ENCODE measurements at places on chromosomes 7 and 10. TPM values are rescaled to one million over a fixed set of nuclear protein-coding genes. Genes with fewer than 3 reads are reported as not detected.

DNA sequence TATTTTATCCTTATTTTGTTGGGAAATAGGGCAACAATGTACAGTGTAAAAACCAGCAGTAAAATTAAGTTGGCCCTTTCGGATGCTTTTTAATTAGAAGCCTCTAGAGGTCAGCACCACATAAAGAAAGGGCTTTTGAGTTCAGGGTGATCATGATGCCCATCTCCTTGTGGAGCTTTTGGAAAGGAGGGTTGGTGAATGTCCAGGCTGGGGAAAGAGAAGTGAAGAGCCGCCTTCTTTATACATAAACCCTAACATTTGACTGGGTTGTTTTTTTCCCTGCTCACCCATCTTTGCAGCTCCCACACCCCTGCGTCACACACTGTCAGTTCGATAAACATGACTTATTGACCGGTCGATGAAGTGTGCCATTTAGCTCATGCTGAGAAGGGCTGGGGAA is 29.8 kb downstream of the MTURN start:
- DNase-seq: peak; percentile 79

GRCh38 chr7:1181640-1182039 is 21.6 kb upstream of the ZFAND2A start:
- no peak for DNase-seq

- DNase-seq: no peak
These were observed 22.1 kb downstream of the ANTXRL start for GRCh38 chr10:46308666-46309450.

DNA sequence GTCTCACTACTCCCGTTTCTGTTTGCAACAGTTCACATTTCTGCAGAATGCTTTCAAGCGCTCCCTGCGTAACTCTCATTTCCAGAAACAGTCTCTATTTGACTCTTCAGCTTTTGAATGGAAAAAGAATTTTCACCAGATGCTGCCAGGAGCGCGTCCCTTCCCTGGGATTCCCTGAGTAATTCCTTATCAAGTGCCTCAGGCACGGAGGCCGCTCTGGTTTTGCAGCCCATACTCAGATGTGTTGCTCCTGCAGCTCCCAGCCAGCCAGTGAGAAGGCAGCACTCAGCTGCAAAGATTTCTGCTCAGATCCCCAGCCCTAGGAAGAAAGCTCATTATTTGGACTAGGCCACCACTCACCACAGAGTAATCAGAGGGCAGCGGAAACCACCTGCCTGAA is 161.1 kb upstream of the CHST15 start:
- peak; percentile 86 for DNase-seq

- peak; percentile 73 for DNase-seq
These were observed 11.1 kb downstream of the CHST3 start for GRCh38 chr10:71975087-71975870.

DNA sequence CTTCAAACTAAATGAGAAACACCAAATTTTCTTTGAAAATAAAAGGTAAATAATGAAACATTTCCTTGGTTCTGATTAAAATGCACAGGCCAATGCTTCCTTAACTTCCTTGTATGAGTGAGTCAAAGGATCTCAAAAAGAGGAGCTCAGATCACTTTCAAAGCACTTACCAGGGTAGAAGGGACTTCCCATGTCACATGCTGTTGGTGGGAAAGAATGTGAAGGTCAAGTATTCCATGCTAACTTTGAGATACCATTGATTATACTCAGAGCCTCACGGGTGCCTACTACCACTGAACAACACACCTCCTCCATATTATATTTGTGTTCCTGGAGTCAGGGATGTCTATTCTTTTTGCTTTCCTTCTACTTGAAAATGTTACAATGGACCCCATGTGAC is 233.5 kb upstream of the KIAA1217 start:
- DNase-seq: no peak

DNA sequence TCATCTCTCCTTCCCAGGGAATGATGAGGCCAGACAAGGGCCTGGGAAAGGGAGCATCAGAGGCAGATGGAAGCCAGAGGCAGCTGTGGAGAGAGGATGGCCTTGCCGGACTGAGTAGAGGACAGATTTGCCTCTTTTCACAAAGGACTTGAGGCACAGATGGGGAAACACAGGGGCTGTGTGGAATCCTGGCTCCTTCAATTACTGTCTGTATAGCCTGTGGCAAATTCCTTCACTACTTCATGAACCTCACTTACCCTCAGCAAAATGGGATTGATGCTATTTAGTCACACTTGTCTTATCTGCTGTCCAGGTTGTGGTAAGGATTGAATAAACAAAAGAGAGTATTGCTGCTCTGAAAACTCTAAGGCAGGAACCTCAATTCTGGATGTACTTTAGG is 40.3 kb downstream of the SLC25A28 start:
- peak; percentile 65 for DNase-seq

GRCh38 chr7:140004672-140005071 is 58.1 kb downstream of the PARP12 start:
- no peak for DNase-seq

- peak; percentile 17 for DNase-seq
These were observed 229.5 kb upstream of the FZD1 start for GRCh38 chr7:91034459-91035368.

DNA sequence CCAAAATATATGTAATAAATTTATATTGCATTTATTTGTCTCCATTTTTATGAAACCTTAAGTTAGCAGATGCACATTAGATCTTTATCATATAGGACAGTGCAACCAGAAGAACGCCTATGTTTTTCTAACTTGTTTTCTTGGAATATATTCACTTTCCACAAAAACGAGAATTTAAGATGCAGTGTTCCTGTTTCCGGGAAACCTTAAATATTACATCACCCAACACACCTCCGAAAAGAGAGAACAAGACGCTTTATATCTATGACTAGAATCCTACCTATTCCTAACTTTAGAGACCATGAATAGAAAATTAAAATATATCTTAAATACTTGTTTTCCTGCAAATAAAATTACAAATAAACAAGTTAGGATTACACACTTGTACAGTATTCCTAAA is 1.9 kb downstream of the EZH2 start:
- no peak for DNase-seq

- DNase-seq: no peak
These were observed 70.3 kb downstream of the UNCX start for GRCh38 chr7:1302936-1303335.

- no peak for DNase-seq
These were observed 4.2 kb downstream of the STEAP4 start for GRCh38 chr7:88302486-88302885.

GRCh38 chr7:100720279-100720670 is at the start of gene EPO:
EPO (plus strand) TSS chr7:100720468; CDS start chr7:100720981, 513 bp downstream.
- DNase-seq: no peak

DNA sequence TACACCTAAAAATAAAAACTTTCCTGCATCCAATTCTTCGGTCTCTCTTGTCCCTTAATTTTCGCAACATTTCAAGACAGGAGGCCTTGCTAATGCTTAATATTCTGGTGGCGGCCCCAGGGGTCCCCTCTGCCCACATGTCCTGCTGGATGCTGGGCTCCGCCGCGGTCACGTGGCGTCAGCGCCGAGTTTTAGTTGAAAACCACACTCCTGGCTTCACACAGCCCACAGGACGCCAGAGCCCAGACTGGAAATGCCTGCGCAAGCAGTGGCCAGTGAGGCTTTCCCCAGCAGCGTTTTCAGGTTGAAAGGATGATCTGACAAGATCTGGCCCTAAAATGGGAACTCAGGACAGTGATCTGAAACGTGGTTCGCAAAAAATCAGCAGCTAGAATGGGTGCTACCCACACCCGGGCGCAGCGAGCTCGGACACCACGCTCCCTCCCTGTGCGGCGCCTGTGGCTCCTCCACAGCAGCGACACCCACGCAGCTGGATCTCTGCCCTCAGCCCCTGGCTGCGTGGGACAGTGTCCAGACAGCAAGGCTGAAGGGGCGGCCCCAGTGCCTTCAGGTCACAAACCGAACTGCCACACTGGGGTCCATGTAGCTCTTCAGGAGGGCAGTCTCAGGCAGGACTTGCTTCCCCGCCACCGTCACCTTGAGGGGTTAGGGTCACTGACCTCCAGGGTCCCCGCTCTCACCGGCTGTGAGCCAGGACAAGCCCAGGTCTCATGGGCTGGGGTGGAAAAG is 11.6 kb upstream of the CYREN start:
- no peak for DNase-seq

DNA sequence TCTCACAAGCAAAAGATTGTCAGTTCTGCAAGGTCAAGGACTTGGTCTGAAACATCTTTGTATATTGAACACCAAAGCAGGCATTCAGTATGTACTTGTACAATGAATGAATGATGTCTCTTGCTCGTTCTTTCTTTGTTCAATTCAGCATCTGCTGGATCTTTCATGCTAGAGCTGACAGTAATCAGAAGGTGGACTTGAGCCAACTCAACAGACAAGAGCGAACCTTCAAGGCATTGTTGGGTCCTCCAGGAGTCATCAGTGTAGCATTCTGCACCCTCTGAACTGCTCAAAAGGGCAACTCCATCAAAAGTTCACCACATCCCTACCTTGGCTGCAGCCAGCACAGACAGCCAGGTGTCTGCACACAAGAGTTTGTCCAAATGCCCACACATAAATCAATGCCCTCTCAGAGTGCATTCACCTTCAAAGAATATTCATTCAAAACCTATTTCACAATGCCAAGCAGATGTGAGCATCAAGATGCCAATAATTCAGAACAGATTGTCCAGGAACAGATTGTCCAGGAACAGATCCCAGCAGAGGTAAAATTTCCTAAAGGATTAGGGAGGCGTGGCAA is 386.7 kb downstream of the CALN1 start:
- DNase-seq: no peak

DNA sequence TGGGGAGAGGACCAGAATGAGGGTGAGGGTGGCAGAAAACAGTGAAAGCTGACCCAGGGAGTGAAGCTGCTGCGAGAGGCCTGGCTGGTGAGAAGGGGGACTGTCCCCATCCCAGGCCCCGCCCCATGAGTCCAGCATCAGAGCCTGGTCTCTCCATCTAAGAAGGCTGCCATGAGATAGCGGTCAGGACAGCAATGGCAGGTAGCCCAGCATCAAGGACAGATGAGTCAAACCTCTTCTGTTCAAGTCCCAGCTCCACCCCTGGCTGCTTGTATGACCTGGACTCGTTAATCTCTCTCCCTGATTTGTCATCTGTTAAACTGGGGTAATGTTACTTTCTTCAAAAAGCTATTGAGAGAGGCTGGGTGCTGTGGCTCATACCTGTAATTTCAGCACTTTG is 22.2 kb downstream of the GPNMB start:
- no peak for DNase-seq

DNA sequence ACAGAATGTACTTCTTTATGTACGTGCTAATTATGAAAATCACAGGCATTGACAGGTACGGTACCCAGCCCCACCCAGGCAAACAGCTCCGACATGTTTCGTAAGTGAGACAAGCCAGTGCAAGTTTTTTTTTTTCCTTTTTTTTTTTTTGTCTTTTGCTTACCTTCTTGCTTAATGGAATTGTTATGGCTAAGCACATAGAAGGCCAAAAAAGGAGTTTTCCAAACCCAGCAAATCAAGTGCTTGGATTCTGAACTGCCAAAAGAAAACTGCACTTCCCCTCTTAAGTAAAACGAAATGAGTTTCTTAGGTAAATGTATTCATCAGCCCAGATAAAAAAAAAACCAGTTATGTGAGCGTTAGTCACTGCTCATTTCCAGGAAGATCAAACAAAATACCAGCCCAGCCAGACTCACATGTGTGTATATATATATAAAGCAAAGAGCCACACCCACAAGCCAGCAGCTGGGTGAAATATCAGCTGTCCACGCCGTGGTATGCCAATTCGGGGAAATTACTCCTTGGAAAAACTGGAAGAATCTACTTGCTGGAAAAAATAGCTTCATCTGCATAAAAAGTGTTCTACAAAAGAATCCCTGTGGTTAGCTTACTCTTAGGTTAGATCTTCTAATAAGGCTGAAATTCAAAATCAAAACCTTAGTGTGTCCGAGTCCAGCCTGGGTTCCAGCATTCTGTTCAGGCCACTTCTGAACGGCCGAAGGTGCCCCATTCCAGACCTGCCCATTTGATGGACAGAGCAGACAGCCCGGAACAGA is 8.0 kb downstream of the KLF6 start:
- DNase-seq: peak; percentile 98

- DNase-seq: no peak
These were observed 220.9 kb downstream of the RNLS start for GRCh38 chr10:88361995-88362807.

Gene PRR15
- not detected for total RNA-seq

Gene HMX3
- total RNA-seq: not detected

Gene PDE6C
- total RNA-seq: not detected

Gene TMEM196
- total RNA-seq: not detected

Gene CLEC5A
- total RNA-seq: not detected

Gene EXOC6
- total RNA-seq: 5.2 TPM

Gene PRKG1
- not detected for total RNA-seq

Gene LEP
- not detected for total RNA-seq

Gene RGS10
- 22.9 TPM for total RNA-seq

Gene ZNF680
- 18.4 TPM for total RNA-seq

Gene SPDYE8
- not detected for total RNA-seq

Gene PPP2R2D
- total RNA-seq: 24.8 TPM

Gene IKZF1
- not detected for total RNA-seq

Gene ADRA2A
- 0.10 TPM for total RNA-seq

Data from RPMI7951 (cell line).